ENCODE measurements at places on chromosomes 6 and 20.

- DNase-seq: no peak
These were observed 4.7 kb downstream of the MAPK14 start for GRCh38 chr6:36032261-36032660.

- DNase-seq: no peak
These were observed 177.6 kb downstream of the MAFB start for GRCh38 chr20:40511478-40511877.

GRCh38 chr20:3828798-3829197, 8.5 kb downstream of the AP5S1 start:
- no peak for DNase-seq

DNA sequence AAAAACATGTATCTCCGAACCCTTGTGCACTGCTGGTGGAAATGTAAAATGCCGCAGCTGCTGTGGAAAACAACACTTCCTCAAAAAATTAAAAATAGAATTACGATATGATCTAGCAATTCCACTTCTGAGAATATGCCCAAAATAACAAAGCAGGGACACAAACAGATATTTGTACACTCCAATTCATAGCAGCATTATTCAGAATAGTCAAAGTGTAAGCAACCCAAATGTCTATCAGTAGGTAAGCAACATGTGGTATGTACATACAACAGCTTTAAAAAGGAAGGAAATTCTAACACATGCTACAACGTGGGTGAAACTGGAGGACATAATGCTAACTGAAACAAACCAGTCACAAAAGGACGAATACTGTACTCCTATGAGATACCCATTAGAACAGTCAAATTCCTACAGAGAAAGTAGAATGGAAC, 5.7 kb upstream of the RAB5IF start:
- DNase-seq: no peak

DNA sequence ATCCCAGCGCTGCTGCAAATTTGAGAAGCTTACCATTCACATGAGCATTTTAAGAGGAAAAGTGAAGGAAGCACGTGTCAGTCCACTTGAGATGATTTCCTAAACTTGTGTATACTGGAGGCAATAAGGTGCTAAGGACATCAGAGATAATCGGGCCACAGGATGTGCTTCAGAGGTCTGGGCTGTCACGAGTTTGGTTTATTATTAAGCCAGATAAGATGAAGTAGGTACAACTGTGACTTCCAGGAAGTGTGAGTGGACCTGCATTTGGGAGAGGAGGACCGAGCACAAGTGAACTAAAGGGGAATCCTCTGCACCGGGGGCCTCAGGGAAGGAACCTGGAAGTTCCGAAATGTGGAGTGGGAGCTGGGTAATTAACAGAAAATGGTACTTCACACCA, 1.4 kb downstream of the SAMD5 start:
- no peak for DNase-seq

All from DMS79 treated with DMSO at 0.1 percent for 48 hours (cell line).